ENCODE measurements at places on chromosomes 2 and 18. TPM values are rescaled to one million over a fixed set of nuclear protein-coding genes. Genes with fewer than 3 reads are reported as not detected.

The LRRTM4 gene
- 15.4 TPM for total RNA-seq

The SOX11 gene
- 26.5 TPM for total RNA-seq

DNA sequence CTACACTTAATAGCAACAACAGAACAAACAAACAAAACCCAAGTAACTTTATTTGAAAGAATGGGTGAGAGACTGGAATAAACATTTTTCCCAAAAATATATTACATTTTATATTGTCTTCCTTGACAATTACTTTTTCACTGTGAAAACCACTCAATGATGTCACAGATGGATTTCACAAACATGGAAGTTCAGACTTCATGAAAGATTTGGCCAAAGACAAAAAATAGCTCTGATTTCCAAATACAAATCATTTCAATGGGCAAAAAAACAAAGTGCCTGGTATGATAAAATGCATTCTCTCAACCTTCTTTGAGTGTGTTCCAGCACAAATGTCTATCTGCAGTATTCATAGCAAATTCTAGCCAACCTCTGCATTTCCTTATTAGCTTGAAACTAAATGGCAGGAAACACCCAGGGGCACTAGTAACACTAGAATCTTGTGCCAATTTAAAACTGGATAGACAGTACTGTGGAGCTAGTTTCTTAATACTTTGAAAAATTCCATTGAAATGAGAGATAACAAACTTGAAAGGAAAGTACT, 28.5 kb upstream of the NAPG start:
- H3K27me3 ChIP-seq: no peaks in the 10 kb centered on the region
- H3K36me3 ChIP-seq: no peaks in the 10 kb centered on the region
- no peaks in the 10 kb centered on the region for H3K4me1 ChIP-seq
- H3K27ac ChIP-seq: no peak overlapping the region
- DNase-seq: no peak

DNA sequence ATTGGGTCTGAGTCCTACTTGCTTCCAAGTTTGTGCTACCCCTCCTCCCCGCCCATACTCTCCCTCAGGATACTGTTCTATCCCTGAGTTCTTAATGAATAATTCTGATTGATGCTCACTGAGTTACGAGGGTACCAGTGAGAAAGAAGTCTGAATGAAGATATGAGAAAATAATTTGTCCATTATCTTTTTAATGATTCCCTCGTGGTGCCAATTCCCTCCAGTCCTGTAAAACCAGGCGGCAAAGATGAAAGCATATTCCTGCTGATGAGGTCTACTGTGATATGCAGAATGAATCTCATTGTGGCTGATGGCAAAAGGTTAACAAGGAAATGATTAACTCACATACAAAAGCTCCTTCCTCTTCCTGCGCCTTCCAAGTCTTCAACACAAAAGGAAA, 650.2 kb upstream of the SLC39A10 start:
- H3K4me1 ChIP-seq: no peaks in the 10 kb centered on the region
- no peak for DNase-seq
- H3K4me3 ChIP-seq: no peak overlapping the region

- H3K4me1 ChIP-seq: peaks cover 6% of the 10 kb centered on the region
- no peaks in the 10 kb centered on the region for H3K36me3 ChIP-seq
- H3K4me3 ChIP-seq: no peak overlapping the region
- DNase-seq: no peak
- H3K27me3 ChIP-seq: no peaks in the 10 kb centered on the region
- H3K27ac ChIP-seq: no peak overlapping the region
These were observed 14.9 kb upstream of the IL1R2 start for GRCh38 chr2:101976891-101977290.

DNA sequence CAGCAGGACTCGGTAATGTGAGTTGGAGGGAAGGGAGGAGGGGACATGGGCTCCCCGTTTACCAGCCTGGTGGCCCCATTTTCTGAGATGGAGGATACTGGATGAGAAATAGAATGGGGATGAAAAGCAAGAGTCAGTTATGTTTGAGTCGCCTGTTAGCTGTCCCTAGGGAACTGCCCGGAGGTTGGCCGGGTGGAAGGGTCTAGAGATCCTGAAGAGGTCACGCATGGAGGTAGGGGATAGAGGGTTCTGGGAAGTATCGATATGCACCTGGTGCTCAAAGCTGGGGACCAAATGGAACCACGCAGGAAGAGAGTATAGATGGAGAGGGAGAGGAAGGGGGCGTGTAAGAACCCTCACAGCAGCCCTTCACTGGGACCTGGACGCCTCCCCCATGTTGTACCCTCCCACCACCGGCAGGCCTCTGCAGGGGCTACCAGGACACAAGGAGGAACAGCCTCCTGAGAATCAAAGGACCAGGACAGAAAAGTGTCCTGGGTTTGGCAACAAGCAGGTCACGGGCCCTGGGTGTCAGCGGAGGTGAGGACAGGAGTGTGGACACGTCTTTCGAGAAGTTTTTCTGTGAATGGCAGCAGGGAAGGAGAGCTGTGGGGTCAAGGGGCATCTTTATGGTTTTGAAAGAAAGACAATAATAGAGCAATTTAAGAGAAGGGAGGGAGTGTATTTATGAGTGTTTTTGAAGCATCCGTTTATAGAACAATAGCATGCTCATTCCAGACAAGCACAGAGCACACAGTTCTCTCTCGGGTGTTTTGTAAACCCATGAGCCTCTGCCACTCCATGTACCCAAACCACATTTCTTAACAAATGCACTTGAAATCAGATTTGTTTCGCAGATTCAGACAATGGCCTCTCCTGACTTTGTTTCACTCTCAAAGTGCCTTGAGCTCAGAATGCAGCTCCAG, 132.2 kb downstream of the SMAD7 start:
- no peak overlapping the region for H3K27ac ChIP-seq
- no peaks in the 10 kb centered on the region for H3K4me1 ChIP-seq
- no peak overlapping the region for H3K4me3 ChIP-seq
- no peak for DNase-seq
- H3K27me3 ChIP-seq: no peaks in the 10 kb centered on the region

DNA sequence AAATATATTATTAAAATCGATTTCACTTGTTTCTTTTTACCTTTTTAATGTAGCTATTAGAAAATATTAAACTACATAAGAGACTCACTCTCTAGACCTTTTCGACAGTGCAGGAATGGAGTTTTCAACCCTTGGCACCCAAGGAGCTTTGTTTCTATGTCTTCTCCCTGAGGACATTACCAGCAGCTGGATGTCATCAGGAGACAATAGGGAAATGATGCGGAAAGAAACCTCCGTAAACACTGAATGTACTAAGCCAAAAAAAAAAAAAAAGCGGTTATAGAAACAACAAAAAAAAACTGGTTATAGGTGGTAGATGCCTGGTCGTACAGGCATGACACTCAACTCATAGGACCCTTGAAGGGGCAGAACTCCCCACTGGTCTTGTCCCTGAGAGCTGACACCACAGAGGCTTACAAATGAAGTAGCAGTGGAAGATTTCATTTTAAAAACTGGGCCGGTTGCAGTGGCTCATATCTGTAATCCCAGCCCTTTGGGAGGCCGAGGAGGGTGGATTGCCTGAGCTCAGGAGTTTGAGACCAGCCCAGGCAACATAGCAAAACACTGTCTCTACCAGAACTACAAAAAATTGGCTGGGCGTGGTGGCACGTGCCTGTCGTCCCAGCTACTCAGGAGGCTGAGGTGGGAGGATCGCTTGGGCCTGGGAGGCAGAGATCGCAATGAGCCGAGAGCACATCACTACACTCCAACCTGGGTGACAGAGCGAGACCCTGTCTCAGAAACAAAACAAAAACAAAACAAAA, 23.8 kb downstream of the THAP4 start:
- no peak for DNase-seq
- no peaks in the 10 kb centered on the region for H3K27me3 ChIP-seq
- H3K4me3 ChIP-seq: no peak overlapping the region

DNA sequence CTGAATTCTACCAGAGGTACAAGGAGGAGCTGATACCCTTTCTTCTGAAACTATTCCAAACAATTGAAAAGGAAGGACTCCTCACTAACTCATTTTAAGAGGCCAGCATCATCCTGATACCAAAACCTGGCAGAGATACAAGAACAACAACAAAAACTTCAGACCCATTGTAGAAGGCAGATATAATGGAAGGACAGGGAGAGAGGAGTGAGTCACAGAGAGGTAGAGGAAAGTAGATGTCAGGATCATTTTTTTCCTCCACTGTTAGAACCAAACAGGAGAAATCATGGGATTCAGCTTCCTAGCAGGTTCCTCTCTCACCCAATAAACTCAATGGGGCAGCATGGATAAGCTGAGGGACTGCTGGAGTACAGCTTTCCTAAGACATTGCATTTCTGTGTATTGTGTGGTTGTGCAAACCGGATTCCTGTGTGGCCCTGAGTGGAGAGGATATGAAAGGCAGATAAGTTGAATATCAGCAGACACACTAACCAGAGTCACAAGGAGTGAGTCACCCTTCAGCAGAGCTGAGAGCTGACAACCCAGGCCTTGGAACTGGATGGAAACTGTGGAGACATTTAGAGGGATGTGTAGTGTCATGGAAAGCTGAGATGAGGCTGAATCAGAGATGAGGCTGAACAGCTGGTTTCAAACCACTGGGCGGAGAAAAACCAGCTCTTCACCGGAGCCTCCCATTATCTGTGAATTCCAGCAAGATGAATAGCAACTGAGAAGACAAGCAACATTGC, 60.9 kb upstream of the MMADHC start:
- H3K36me3 ChIP-seq: no peaks in the 10 kb centered on the region
- no peak overlapping the region for H3K27ac ChIP-seq
- H3K27me3 ChIP-seq: no peaks in the 10 kb centered on the region
- H3K4me1 ChIP-seq: no peaks in the 10 kb centered on the region
- no peak for DNase-seq

The FBXO41 gene
- total RNA-seq: 16.5 TPM

The CFAP65 gene
- 0.23 TPM for total RNA-seq

- no peaks in the 10 kb centered on the region for H3K36me3 ChIP-seq
- H3K4me1 ChIP-seq: no peaks in the 10 kb centered on the region
- H3K4me3 ChIP-seq: no peak overlapping the region
- no peaks in the 10 kb centered on the region for H3K27me3 ChIP-seq
These were observed 452.4 kb upstream of the RGPD4 start for GRCh38 chr2:107374249-107374648.

- no peak for DNase-seq
- H3K27me3 ChIP-seq: peaks cover 2% of the 10 kb centered on the region
- no peaks in the 10 kb centered on the region for H3K36me3 ChIP-seq
- peaks cover 8% of the 10 kb centered on the region for H3K4me1 ChIP-seq
- H3K4me3 ChIP-seq: no peak overlapping the region
These were observed 6.2 kb upstream of the ANXA4 start for GRCh38 chr2:69735686-69736085.

The DDX1 gene
- 106 TPM for total RNA-seq

- DNase-seq: no peak
- H3K27ac ChIP-seq: no peak overlapping the region
- H3K27me3 ChIP-seq: no peaks in the 10 kb centered on the region
- H3K36me3 ChIP-seq: no peaks in the 10 kb centered on the region
- no peak overlapping the region for H3K4me3 ChIP-seq
These were observed 58.3 kb downstream of the PELI1 start for GRCh38 chr2:64085936-64086335.

- H3K4me1 ChIP-seq: peaks cover 36% of the 10 kb centered on the region
- H3K27ac ChIP-seq: no peak overlapping the region
- no peaks in the 10 kb centered on the region for H3K27me3 ChIP-seq
- H3K36me3 ChIP-seq: no peaks in the 10 kb centered on the region
- H3K4me3 ChIP-seq: no peak overlapping the region
- DNase-seq: no peak
These were observed 5.4 kb upstream of the NCKAP5 start for GRCh38 chr2:133573491-133574162.

The MC4R gene
- total RNA-seq: not detected

GRCh38 chr2:8170552-8171327, 511.1 kb upstream of the ID2 start:
- H3K27ac ChIP-seq: no peak overlapping the region
- no peak for DNase-seq
- no peaks in the 10 kb centered on the region for H3K4me1 ChIP-seq
- H3K36me3 ChIP-seq: no peaks in the 10 kb centered on the region
- no peak overlapping the region for H3K4me3 ChIP-seq

GRCh38 chr2:238108423-238109183, 8.5 kb downstream of the ESPNL start:
- no peaks in the 10 kb centered on the region for H3K36me3 ChIP-seq
- no peak overlapping the region for H3K4me3 ChIP-seq
- no peak overlapping the region for H3K27ac ChIP-seq
- peaks cover 13% of the 10 kb centered on the region for H3K4me1 ChIP-seq
- peak; percentile 60 for DNase-seq

DNA sequence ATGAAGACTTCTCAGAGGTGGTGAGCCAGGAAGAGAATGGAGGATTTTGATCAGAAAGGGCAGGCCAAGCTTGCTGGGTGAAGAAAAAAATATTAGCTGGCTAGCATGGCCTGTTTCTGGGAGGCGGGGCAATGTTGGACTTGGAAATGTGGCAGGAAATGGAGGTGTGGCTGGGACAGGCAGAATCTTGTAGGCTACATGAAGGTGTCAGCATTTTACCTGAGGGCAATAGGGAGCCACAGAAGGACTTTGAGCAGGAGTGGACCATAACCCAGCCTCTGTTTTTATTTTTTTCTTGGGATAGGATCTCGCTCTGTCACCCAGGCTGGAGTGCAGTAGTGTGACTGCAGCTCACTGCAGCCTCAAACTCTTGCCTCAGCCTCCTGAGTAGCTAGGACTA, 31.7 kb downstream of the EMX1 start:
- no peak for DNase-seq
- no peaks in the 10 kb centered on the region for H3K36me3 ChIP-seq
- H3K27me3 ChIP-seq: no peaks in the 10 kb centered on the region
- peaks cover 24% of the 10 kb centered on the region for H3K4me1 ChIP-seq
- H3K27ac ChIP-seq: no peak overlapping the region

The RAB12 gene
- 80.4 TPM for total RNA-seq

The CD8B2 gene
- not detected for total RNA-seq

DNA sequence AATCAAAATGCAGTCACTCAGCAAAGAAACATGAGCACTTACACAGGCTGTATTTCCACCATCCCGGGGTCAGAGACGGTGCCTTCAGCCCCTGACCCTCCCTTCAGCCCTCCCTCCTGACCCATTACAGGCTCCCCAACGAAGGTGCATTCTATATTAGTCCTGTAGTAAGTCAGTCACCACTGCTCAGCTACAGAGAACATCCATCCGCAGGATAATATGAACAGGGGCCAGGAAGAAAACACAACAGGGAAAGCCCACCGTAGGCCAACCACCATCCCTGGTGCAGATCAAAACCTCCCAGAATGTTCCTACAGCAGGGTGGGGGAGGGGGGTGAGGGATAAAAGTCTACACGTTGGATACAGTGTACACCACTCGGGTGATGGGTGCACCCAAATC, 15.1 kb downstream of the PXDN start:
- H3K4me1 ChIP-seq: peaks cover 37% of the 10 kb centered on the region
- no peak overlapping the region for H3K27ac ChIP-seq
- no peak for DNase-seq

DNA sequence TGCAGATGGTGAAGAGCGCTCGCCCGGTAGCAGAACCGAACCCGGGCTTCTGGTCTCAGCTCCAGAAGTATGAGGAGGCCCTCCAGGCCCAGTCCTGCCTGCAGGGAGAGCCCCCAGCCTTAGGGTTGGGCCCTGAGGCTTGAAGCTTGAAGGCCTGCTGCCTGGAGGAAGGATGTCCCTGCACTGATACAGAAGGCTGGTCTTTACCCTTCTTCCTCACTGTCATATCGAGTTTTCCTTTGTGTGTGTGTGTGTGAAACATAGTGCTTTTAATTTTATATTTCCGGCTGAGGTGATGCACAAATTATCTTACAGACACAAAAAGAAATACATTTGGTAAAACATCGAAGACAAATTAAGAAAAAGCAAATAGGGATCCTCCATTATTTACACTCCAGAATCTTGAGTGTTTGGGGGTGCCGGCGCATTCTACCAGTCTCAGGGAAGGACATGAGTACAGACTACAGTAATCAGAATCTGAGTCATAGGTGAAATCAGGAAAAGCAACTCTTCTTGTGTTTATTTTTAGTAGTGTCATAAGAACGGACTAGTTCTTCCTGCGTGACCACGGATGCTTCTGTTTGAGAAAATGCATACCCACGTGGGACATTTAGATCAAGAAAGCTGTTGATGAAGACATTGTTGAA, 1.3 kb downstream of the DUSP28 start:
- peak overlapping the region; percentile 70 for H3K27ac ChIP-seq
- H3K4me3 ChIP-seq: peak overlapping the region; percentile 81
- peaks cover 20% of the 10 kb centered on the region for H3K4me1 ChIP-seq
